CD8-positive, alpha-beta memory T cell (primary cell): ENCODE measurements at places on chromosomes 1 and 21. TPM values are rescaled to one million over a fixed set of nuclear protein-coding genes. Genes with fewer than 3 reads are reported as not detected.

The TFAP2E gene
- 0.69 TPM for total RNA-seq

DNA sequence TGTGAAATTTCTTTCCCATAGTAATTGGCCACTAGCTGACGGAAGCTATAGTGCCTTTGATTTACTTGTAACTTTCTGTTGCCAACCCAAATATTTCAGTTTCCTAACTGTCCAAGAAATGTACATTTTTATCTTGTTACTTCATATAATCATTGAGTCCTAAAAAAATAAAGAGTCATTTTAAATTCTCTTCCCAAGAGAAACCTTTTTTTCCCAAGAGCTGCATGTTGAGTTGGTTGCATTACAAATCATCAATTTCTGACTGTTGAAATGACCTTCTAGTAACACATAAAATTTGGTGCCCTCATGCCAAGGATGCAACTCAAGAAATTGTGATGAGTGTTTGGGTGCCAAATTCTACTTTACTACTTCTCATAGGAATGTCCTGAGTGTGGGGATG lies 61.0 kb downstream of the HMCN1 start:
- H3K27me3 ChIP-seq = no peaks in the 10 kb centered on the region
- DNase-seq = no peak
- H3K4me3 ChIP-seq = no peak overlapping the region
- H3K27ac ChIP-seq = no peak overlapping the region
- H3K4me1 ChIP-seq = no peaks in the 10 kb centered on the region
- H3K36me3 ChIP-seq = no peaks in the 10 kb centered on the region

GRCh38 chr1:201475130-201475529 lies 6.1 kb upstream of the PHLDA3 start:
- no peaks in the 10 kb centered on the region for H3K36me3 ChIP-seq
- no peaks in the 10 kb centered on the region for H3K4me1 ChIP-seq
- peaks cover 2% of the 10 kb centered on the region for H3K27me3 ChIP-seq
- H3K4me3 ChIP-seq = no peak overlapping the region

- peak overlapping the region; percentile 73 for H3K4me3 ChIP-seq
- peaks cover 16% of the 10 kb centered on the region for H3K36me3 ChIP-seq
- H3K27me3 ChIP-seq = no peaks in the 10 kb centered on the region
- peak overlapping the region; percentile 95 for H3K27ac ChIP-seq
These were observed 2.5 kb downstream of the MTHFR start for GRCh38 chr1:11802973-11803885.

DNA sequence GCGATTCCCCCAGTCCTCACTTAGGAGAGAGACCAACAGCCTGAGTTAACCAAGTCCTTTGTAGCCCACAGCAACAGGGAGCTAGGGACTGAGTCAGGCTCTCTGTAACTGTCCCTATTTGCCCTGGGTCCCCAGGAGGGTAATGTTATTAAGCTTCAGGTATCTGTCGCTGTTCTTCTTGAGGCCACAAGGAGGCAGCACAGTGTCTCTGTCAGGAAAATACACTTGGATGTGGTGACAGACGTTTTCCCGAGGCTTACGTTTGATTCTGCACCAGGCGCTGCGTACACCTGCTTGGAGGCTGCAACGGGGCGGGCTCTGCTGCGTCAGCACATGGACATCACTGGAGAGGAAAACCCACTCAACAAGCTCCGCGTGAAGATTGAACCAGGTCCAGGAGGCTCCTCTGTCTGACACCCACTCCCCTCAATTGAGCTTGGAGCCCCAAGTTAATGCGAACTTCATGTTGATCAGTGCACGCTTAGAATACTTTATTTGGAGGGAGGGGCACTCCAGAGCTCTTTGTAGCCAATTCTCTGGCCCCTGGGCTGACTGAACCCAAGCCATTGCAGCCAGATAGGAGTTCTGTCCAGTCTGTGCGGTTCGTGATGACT lies 10.7 kb upstream of the ELF3 start:
- H3K27me3 ChIP-seq = no peaks in the 10 kb centered on the region
- H3K36me3 ChIP-seq = peaks cover 36% of the 10 kb centered on the region
- no peak for DNase-seq
- no peak overlapping the region for H3K4me3 ChIP-seq
- H3K27ac ChIP-seq = no peak overlapping the region
- no peaks in the 10 kb centered on the region for H3K4me1 ChIP-seq
